ENCODE measurements at places on chromosomes 5 and 9.

GRCh38 chr9:94855903-94856302 lies 129.4 kb downstream of the AOPEP start:
- DNase-seq: no peak

- DNase-seq: no peak
These were observed 127.6 kb downstream of the DROSHA start for GRCh38 chr5:31404325-31404724.

DNA sequence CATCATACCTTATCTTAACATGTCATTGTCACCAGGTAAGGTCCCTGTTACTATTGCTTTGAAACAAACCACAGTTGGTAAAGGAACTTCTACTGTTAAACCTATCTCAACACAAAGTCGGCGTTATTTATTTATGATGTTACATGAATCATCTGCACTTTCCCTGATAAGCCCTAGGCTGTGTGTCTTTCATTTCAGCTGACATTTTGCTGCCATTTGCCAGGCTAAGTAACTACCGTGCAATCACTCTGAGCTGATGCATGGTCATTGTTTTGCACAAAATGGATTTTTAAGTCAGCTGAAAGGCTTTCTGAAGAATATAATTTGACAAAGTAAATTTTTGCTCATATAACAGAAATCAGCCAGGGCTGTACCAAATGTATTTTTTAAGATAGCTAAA lies 546.5 kb downstream of the ZNF608 start:
- DNase-seq: no peak

GRCh38 chr5:45402804-45403455 lies 293.2 kb downstream of the HCN1 start:
- no peak for DNase-seq
